Activated T-helper 1 cell treated with Interleukin-2 at 50 U/mL for 16 hours (primary cell): ENCODE measurements at places on chromosomes 4 and X.

- no peak for DNase-seq
These were observed 5.1 kb downstream of the CYTL1 start for GRCh38 chr4:5014007-5014682.

DNA sequence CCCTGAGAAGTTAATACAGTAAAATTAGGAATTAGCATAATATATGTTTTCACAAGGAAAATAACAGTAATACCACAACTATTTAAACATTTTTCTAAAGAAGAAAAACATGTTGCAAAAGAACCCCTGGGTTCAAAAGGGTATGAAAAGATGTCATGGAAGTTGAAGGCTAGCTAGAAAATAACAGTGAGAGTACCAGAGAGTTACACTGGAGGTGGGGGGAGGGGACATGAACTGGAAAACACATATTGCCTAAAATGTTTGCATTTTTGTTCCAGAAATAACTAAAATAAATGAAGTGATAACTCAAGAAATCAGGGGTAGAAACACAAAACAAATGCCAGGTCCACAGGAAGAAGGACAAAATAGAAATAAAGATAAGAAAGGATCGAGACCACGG is 336.6 kb upstream of the MAD2L1 start:
- no peak for DNase-seq

DNA sequence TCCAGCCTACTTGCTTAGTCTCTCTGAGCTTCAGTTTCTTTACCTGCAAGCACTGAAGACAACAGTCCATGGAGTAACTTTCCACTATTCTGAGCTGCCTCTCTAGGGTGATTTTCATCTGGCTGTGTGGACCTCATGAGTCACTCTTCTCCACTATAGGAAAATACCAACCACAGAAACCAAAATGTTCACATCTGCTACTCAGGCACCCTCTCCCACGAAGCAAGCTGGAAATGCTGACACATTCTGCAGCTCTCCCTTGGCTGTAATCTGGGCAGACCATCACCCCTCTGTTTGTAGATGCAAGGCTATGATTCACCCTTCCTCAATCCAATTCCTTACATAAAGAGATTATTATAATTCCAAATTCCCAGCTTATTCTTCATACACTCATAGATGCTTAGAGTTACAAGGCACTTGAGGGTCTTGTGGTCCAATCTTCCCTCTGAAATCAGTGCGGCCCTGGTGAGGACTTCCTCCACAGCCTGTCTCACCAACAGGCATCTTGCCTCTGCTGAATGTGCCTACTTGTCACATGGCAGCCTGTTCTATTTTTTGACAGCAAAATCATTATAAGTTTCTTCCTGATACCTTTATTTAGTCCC is 97.0 kb upstream of the LNX1 start:
- DNase-seq = no peak

GRCh38 chrX:78618987-78619386 is 40.1 kb downstream of the RTL3 start:
- no peak for DNase-seq

DNA sequence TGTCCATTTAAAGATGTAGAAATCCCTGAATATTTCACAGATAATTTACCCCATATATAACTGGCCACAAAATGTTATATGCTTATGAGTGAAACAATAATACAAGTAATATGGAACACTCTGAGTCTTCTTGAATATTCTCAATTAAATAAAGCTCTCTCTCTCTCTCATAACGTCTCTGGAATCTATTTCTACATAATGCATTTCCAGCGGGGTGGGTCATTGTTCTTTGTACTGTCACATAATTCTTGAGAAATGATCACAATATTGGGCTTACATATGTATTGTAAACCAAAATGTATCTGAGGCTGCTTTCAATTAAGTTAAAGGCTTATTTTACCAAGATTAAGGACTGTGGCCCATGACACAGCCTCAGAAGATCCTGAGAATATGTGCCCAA is 596.3 kb downstream of the FAT4 start:
- no peak for DNase-seq

DNA sequence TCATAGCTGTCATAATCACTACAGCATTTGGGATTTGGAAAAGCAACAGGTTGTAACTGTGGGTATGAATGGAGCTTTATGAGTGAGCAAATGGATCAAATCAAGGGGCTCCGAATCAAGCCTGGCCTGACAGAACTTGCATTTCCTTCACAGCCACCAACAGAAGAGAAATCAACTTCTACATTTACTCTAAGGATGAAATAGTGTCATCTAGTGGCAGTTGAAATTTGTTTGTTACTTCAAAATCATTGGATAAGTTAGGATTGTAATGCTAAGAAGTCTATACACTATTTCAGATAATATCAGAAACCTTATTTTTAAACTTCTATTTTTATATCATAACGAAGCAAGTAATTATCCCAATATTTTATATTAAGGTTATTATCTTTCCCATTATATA is 10.7 kb upstream of the WDR17 start:
- DNase-seq = no peak

GRCh38 chr4:6773616-6774540 is 8.6 kb upstream of the KIAA0232 start:
- no peak for DNase-seq

GRCh38 chrX:30971774-30972603 is 82.9 kb upstream of the TAB3 start:
- DNase-seq = no peak

DNA sequence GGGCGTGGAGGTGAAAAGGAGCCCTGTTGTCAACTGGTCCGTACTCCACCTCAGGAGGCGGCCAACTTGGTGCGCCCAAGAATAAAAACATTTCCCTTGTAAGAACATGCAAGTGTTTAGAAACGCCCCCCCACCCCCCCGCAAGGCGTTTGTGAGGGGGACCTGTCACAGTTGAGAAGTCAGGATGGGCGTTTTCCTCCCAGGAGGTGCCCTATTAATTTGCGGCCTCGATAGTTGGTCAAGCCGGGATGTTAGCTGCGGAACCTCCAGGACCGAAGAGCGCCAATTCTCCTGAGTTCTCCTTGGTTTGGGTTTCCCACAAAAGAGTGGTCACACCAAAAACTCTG is 651 bp upstream of the SAP30 start:
- peak; percentile 30 for DNase-seq

DNA sequence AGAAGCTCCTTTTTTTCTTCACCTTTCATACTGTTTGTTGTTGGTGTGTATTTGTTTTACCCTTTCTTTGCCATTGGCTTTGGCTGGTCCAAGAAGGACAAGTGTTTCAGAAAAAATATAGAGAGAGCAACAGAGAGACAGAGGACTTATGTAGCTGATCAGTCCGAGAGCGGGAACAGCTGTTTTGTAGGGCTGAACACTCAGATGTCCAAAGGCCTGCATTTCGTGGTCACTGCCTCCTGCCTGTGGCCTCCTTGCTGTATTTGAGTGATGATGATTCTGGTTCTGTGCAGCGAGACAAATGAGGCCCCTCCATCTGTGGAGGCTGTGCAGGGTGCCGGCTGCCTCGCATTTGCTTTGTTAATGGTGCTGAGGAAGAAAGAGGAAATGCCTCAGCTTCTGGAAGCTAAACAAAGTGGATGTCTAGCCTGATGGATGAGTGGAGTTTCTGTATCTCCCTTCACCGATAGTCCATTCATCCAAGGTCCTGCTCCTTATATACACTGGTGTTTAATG is 19.8 kb upstream of the STOX2 start:
- DNase-seq = no peak

GRCh38 chrX:145502670-145503069 is 255.4 kb downstream of the SPANXN1 start:
- no peak for DNase-seq

DNA sequence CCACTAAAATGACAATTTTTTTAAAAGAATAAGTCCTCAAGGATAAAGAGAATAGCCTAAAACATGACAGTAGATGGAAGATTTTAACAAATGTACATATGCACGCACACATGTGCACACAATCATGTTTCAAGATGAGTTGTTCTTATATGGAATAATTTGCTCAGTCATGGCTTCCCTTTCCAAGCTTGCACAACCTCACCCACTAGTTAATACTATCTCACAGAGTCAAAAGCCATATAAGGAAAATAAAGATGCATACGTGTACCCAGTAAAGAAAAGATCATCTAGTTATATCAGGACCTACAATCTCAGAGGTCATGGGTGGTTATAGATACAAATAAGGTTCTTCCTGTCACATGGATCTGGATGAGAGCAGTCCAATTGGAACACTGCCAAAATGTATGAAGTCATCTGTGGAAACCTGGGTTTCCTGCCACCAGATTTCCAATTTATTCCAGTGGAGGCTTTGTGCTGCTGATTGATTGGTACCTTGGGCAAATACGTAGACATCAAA is 56.1 kb downstream of the FAM13A start:
- no peak for DNase-seq

GRCh38 chr4:128820671-128821070 is 11.2 kb downstream of the JADE1 start:
- DNase-seq = no peak

- DNase-seq = peak; percentile 41
These were observed 55.0 kb downstream of the FAM53A start for GRCh38 chr4:1628892-1629698.

GRCh38 chr4:57076646-57077045 is 33.5 kb downstream of the IGFBP7 start:
- no peak for DNase-seq

DNA sequence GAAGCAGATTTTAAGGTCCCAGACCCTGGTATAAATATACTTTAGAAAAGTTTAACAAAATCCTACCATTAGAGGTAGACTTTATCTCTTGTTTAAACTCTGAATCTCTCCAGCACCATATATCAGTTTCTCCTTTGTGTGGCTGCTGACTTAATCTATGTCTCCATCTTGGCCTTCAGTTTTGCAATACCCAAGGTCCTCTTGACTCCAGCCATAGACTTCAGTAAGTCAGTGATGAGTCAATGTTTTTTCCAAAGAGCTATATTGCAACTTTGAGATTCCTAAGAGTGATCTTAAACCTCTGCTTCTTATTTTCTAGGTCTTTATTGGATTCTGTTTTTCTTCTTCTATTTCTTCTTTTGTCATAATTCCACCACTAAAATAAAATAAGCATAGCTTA is 50.8 kb upstream of the ADGRL3 start:
- DNase-seq = no peak

DNA sequence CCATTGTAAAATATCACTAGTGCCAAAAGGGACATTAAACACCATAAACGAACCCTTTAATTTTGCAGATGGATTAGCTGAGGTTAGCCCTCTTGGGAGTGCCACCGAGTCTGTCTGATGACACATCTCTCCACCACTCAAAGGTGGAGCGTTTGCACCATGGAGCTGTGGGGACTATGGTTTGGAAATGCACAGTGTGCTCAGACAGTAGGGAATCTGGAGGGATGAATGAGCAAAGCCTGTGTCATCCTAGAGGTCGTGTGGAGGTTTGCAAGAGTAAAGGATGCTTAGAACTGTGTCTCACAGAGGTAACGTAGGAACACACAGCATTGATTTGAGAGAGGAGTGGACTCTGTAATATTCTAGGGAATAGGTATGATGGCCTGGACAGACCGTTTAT is 93.7 kb downstream of the CLNK start:
- no peak for DNase-seq

DNA sequence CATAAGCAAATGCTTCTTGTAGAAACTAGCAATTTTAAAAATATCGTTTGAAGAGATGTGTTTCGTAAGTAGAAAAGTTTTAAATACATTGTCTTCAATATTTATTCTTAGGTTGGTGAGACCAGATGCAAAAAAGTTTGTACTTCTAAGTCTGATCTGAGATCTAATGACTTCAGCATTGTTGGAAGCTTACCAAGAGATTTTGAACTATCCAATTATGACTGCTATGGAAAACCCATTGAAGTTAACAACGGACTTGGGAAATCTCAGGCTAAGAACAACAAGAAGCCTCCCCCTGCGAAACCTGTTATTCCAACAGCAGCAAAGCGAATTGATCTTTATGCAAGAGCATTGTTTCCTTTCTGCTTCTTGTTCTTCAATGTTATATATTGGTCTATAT is 50.2 kb upstream of the GRIA2 start:
- no peak for DNase-seq

DNA sequence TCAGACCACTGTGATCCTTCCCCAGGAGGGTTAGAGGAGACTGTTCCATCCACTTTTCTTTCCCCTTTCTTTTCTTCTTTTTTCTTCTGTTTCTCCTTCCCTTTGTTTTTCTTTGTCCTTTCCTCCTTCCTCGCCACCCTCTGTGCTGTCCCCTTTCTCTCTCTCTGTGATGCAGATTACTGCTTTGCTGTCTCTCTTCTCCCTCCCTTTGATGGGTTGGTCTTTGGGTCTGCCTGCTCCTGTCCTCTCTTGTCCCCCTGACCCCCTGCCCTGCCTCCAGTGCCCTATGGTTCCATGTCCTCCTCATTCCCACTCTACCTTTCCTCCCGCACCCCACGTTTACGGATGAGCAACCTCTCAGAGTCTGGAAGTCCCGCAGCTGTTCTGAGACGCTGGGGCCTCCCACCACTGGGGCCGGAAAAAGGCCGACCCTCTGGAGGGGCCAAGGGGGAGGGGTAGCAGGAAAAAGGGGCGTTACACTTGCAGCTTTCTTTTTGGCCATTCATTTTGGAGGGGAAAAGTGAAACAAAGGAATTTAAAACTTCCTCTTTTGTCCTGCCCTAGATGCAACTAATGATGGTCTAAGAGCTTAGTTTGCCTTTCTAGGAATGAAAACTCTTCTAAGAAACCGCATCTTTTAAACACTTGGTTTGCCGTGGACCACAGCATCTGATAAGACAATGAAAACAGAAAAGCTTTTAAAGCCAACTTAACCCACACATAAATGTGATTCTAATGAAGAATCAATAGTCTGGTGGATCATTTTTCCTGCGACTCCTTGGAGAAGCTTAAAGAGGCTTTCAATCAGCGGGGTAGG is 24.5 kb upstream of the TSR2 start:
- DNase-seq = no peak

DNA sequence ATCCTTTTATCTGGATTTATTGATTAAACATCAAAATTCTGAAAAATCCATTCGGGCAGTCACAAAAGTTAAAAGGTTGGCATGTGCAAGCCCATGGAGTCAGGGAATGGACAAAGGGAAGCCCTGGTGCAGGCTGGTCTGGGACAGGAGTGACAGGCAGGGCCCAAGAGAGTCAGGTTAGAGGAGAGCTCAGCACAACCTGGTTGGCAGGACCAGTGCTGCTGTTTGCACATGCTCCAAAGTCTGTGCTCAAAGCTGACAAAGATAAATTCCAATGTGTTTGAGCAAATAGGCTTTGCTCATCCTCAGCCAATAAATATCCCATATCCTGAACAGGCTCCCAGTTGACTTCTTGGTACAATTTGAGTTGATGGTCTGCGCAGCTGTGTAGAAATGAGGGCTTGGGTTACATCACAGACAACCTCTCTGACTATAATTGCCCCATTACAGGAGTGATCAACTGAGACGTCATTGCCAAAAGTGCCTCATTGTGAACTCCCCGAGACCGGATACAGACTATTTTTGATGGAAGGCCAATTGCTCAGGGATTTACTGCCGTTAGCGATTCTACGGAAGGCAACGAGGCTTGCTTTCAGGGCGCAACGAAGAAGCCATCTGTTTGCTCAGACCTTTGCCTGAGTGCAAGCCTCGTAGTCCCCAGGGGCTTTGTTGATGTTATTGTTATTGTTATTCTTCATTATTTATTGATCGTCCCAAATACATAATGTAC is 1008.1 kb upstream of the TENM3 start:
- DNase-seq = no peak

- no peak for DNase-seq
These were observed 44.1 kb upstream of the MBNL3 start for GRCh38 chrX:132532913-132533312.

- DNase-seq = no peak
These were observed 27.1 kb downstream of the FHIP1A start for GRCh38 chr4:151436093-151436518.

GRCh38 chr4:99763635-99764101 is 53.0 kb upstream of the DAPP1 start:
- no peak for DNase-seq

- DNase-seq = no peak
These were observed 28.3 kb downstream of the FGFRL1 start for GRCh38 chr4:1039493-1040343.
